ENCODE measurements at places on chromosomes 2 and 18.

- no peak for DNase-seq
These were observed 57.1 kb upstream of the GPR45 start for GRCh38 chr2:105184420-105184819.

DNA sequence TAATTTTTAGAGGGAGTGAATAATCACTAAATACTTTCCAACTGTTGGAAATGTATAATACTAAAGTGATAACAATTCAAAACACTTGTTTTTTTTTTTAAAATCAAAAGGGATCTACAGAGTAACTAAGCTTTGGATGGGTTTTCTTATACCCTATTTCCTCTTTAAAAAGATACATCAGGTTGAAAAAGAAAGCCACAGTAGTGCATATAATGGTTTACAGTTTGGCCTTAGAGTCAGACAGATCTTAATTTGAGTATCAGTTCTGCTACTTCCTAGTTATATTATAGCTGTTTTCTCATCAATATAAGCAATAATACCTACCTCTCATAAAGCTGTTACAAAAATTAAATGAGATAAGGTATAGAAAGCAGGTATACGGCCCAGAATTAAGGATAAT, 28.5 kb downstream of the PSME4 start:
- DNase-seq = no peak

- DNase-seq = no peak
These were observed 19.7 kb upstream of the DAPL1 start for GRCh38 chr2:158775273-158776027.

DNA sequence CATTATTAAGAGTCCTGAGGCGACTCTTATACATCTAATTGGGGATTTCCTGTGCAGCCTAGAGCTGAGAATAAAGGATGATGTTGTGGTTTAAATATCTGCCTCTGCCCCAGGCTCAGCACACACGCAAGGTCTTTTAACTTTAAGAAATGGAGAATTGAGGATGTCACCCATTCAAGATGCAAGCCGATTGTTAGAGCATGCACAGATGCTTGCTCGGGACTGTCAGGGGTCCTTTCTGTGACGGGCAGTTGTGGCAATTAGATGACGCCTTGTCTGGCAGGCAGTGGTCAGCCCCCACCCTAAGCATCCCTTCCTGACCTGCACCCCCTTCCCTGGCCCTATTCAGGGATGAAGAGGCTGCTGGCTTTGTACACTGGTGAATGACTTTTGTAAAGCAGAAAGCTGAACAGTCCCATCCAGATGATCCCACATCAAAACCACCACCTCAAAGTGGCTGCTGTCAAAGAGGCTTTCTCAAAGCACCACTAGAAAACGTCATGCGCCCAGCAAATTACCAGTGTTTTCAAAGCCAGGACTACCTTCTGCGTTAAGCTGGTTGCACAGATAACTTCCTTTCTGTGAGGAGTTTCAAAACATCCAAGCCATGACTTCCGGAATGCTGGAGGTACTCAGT, 23.7 kb downstream of the FAM178B start:
- DNase-seq = peak; percentile 53

- no peak for DNase-seq
These were observed 40.3 kb downstream of the OSBPL6 start for GRCh38 chr2:178234648-178235047.

DNA sequence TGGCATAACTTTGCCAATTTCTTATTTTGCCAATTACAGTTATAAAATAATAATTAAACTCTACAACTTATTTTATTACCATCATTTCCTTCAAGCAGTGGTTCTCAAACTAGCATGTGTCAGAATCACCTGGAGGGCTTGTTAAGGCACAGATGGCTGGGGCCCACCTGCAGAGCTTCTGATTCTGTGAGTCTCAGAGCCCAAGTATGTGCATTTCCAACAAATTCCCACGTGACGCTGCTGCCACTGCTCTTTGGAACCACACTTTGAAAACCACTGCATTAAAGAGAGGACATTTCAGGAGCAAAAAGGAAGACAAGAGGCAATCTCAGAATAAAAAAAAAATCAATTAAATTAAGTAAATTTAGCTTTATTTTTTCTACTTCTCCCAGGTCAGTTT, 94.0 kb upstream of the HNRNPA3 start:
- DNase-seq = no peak

DNA sequence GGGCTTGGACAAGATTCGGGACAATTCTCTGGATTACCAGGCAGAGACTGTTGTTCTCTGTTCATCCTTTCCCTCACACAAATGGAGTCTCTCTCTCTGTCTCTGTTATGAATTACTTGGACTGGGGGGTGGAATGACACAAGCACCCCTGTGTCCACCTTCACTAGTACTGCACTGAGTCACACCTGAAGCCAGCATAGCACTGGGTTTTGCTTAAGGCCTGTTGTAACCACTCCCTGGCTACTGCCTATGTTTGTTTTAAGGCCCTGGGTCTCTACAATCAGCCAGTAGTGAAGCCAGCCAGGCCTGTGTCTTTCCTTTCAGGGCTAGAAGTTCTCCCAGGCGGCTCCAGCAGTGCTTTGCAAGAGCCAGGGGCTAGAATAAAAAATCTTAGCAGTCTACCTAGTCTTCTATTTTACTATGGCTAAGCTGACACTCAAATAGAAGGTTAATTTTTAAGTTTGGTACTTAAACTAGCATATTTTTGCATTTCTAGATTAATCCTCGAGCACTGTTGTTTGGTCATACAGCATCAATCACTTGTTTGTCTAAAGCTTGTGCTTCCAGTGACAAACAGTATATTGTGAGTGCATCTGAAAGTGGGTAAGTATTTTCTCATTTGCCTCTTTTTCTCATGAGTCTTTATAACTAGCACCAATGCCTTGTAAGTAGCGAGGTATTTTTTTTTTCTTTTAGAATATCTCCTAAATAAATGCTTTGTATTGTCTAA, 27.8 kb downstream of the WDR7 start:
- DNase-seq = no peak

DNA sequence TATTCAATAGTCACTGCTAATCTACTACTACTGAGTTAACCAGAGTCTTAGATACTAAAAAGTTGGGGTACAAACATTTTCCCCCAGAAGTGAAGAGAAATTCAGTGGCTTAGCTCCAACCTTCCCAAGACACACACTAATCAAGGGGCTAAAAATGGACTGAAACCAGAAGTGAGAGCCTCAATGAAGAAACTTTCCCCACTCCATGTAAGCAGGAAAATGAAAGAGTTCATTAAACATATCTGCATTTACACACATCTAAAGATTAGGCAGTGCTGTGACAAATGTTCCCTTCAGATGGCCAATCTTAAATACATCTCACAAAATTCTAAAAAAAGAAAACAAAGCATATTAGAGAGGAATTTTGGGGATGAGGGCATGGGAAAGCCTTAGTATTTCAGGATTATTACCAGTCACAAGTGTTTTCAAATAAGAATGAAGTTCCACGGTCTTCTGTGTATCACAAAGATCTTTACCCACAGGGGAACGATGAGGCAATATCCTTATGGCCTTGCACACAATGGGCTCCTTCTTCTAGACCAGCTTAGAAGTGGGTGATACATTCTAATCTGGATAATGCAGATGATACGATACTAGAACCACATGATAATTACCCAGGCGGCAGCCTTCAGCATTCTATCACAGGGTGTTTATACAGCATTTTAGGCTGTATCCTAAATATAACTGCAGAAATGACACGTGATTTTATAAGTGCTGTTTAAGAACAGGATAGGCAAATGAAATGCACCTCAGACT, 17.1 kb downstream of the ANKRD44 start:
- peak; percentile 74 for DNase-seq

DNA sequence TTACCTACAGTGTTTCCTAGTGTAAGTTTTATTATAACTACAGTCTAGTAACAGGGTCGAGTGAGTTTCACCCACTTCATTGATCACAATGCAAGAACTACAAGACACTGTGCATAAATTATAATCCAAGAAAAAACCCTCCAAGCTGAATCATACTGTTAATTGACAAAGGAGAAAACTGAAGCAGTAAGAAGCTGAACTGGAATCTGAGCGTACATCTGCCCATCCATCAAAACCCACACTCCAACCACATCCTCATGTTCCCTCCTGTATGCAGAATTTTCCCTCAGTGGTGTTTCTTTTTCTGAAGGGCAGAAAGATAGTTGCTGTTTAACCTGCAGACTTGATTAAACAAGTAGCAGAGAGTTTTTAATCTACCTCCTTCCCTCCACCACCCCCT, 49.5 kb upstream of the KIDINS220 start:
- DNase-seq = no peak

GRCh38 chr2:10406016-10406415, 42.1 kb downstream of the ODC1 start:
- no peak for DNase-seq

GRCh38 chr2:102841107-102841840, 79.4 kb downstream of the TMEM182 start:
- DNase-seq = peak; percentile 62

GRCh38 chr2:86372641-86373502, 35.4 kb upstream of the REEP1 start:
- DNase-seq = peak; percentile 13

GRCh38 chr2:237581751-237582746, 8.5 kb downstream of the RAB17 start:
- DNase-seq = peak; percentile 43

Data from MV-4-11 (cell line).